ENCODE measurements at places on chromosomes 1 and 21.

DNA sequence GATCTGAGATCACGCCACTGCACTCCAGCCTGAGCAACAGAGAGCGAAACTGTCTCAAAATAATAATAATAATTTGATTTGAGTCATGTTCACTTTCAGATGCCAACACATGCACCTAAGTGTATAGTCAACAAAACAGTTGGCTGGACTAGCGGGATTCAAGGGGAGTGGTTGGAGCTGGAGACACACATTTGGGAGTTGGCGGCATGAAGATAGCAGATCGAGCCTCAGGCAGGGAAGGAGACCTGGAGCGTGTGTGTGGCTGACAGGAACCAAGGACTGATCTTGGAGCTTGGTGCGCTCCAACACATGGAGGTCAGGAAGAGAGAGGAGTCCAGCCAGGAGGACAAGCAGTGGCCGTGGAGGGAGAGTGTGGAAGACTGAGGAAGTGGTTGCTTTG, 14.6 kb upstream of the PGD start:
- DNase-seq: no peak

DNA sequence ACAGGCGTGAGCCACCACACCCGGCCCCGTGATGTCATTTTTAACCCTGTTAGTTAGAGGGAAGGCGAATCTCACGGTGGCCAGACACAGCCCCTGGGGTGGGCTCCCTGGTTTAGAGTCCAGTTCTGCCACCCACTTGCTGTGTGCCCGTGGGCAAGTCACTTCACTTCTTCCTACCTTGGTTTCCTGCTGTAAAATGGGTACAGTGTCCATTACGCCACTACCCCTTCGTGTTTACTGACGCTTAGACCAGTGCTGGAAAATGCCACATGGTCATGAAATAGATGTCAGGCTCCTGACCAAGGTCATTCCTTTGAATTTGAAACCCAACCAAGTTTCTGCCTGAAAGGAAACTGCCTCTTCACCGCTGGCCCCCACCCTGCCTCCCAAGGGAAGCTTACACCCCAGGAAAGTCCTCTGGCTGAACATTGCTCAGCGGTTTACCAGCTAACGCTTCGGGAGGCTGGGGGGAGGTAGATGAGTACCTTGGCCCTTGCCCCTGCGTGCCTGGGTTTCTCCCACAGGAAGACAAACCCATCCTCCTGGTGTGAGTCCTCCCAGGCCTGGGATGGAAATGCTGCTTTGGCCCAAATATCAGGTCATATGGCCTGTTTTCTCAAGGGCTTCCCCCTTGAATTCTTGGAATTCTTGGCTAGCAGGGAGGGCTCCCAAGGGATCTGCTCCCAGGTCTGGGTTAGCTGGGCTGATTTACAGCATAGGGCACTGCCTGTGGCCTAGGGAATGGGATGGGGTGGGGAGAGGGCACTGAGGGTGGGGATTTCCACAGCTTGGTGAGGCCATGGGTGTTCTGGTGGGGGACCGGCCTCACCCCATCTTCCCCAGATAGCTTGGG, 7.6 kb upstream of the AADACL4 start:
- no peak for DNase-seq

- no peak for DNase-seq
Observed at GRCh38 chr1:95304803-95305202, 70.8 kb downstream of the RWDD3 start.

DNA sequence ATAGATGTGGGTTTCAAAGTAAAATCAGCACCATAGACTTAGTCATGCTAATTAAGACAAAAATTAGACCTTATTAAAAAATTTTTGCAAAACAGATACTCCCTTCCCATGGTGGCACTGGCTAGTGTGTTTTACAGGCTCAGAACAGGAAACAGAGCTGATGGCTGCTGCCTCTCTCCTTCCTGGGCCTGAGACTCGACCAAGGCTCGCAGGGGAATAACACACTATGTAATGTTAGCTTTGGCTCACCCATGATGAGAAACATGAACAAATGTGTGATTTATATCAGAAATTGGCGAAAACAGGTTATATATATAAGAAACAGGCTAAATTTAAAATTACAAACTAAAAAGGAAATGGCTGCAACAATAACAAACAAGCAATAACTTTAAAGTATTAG, 50.7 kb downstream of the ERG start:
- no peak for DNase-seq

GRCh38 chr1:111832521-111833155, 76.9 kb downstream of the DDX20 start:
- DNase-seq: no peak

DNA sequence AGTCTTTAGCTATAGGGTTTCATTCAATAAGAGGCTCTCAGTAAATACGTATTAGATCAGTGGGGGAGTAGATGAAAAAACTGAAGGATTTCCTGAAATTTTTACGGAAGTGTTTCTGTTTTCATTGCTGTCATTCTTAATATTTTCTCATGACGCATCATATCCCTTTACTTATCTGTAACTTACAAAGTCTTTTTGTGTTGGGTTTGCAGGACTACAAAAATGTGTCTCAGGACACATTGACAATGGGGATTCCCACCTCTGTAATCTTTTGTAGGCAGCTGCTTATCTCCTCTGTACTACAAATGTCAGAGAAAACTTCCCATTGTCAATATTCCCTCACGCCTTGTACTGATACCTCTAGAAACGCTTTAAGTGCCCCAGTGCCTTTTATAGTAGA, 35.5 kb downstream of the CRP start:
- no peak for DNase-seq

GRCh38 chr1:61588736-61589672, 135.9 kb downstream of the TM2D1 start:
- DNase-seq: peak; percentile 22

DNA sequence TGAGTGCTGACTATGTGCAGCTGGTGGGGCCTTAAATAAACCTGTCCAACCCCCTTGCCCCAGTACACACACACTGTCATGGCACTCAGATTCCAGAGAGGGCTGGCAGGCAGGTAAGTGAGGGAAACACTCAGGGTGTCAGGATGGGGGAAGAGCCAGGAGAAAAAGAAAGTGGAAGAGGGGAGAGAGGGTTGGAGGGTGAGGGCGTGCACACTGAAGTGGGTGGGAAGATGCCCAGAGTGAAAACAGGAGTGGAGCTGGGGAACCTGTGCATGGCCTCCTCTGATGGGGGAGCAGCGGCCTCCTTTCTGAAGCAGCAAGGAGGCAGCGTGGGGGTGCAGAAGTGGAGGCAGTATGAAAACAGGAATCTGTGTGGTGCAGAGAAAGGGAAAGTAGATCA, 160.6 kb upstream of the JUN start:
- DNase-seq: no peak

GRCh38 chr21:14753466-14754258, 207.5 kb upstream of the SAMSN1 start:
- DNase-seq: no peak

DNA sequence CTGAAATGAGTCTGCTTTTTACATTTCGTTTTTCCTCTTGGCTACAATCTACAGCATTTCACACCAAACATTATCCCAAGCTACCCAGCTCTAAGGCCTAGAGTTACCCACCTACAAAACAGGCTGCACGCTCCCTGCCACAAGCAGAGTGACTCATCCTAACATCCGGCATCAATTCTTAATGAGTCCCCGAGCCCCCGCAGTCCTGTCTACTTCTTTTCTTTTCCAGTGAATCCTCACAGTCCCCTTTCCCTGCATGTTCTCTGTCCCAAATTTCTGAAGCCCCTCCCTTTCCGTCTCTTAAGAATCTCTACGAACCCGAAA, 650 bp downstream of the PCNX2 start:
- peak; percentile 12 for DNase-seq

DNA sequence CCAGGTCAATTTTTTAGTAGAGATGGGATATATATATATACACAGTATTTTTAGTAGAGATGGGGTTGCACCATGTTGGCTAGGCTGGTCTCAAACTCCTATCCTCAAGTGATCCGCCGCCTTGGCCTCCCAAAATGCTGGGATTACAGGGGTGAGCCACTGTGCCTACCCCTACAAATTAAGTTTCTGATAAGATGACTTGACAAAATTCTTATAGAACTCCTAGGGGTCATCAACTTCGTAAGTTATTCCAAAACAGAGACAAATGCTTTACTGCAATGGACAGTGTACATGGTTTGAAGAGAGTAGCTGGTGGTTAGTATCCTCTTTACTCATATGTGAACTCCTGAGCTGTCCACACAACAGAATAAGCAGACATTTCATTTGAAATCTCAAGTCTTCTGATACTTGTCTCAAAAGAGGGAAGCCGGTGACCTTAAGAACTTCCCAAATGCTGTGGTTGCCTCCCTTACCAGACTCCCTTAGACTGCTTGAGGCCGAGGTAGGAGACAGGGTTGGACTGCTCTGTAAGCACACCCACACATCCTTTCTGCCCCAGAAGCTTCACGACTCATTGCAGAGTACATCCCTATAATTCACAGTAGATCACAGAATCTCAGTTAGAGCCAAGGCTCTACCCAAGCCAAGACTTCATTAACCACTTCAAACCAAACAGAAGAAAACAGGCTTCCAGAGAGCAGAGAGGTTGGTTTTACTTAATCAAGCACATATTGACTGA, 244.1 kb upstream of the IRF2BP2 start:
- DNase-seq: no peak

DNA sequence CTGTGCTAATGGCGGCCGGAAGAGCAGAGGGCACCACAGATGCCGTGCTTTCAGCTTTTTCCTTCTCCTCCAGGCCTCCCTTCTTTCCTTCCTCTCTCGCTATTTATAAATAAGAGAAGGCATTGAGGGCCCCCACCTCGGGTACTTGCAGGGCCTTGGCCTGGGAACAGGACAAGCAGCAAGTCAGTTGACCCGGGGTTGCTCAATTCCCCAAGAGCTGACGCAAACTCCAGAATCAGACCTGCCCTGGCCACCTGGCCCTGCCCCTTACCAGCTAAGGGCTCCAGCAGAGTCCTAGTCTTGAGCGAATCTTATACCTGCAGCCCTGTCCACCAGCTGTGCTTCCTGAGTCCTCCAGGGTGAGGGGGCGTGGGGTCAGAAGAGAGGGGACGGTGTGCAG, 13.5 kb downstream of the TNFRSF1B start:
- no peak for DNase-seq

GRCh38 chr1:247079141-247079874, 697 bp upstream of the ZNF670 start:
- no peak for DNase-seq

DNA sequence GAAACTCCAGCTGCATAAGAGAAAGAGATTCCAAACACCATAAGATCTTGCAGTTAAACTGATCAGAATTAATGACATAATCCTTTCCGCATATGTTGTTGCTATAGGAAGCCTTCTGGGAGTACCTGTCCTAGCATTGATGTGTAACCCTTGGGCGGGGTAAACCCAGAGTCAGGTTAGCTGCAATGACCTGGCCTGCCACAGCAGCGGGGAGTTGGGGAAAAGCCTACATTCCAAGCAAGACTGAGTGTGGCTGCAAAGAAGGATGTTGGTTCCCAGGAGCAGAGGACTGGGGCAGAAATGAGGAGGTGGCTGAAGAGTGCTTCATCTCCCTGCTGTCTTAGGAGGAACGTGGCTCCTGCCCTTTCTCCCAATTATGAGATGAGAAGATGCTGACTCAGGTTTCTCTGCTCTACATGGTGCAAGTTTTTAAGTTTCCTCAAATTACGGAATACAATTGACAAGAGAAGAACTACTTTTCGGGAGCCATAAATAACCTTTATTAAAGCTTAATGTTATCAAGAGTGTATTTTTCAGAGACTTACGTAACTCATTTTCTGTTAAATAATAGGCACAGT, 142.1 kb downstream of the RYR2 start:
- DNase-seq: no peak

GRCh38 chr1:214074477-214074876, 86.7 kb downstream of the PROX1 start:
- DNase-seq: no peak

DNA sequence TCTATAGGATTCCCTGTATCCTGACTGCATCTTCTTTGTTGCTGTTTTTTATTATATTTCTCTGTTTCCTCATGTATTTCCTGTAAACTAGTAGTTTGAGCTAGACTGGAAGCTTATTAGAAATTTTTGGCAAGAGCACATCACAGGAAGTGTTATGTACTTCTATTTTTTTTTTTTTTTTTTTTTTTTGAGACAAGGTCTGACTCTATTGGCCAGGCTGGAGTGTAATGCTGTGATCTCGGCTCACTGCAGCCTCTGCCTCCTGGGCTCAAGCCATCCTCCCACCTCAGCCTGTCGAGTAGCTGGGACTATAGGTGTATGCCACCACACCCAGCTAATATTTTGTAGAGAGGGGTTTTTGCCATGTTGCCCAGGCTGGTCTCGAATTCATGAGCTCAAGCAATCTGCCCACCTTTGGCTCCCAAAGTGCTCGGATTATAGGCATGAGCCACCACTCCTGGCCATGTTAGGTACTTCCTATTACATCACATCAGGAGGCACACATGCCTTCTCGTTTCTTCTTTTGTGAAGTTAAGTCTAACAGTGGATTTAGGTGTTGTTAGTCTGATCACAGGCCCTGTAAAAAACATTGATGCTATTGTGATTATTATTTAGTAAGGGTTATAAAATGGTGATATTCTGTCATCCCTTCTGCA, 12.5 kb downstream of the C1orf21 start:
- DNase-seq: no peak

DNA sequence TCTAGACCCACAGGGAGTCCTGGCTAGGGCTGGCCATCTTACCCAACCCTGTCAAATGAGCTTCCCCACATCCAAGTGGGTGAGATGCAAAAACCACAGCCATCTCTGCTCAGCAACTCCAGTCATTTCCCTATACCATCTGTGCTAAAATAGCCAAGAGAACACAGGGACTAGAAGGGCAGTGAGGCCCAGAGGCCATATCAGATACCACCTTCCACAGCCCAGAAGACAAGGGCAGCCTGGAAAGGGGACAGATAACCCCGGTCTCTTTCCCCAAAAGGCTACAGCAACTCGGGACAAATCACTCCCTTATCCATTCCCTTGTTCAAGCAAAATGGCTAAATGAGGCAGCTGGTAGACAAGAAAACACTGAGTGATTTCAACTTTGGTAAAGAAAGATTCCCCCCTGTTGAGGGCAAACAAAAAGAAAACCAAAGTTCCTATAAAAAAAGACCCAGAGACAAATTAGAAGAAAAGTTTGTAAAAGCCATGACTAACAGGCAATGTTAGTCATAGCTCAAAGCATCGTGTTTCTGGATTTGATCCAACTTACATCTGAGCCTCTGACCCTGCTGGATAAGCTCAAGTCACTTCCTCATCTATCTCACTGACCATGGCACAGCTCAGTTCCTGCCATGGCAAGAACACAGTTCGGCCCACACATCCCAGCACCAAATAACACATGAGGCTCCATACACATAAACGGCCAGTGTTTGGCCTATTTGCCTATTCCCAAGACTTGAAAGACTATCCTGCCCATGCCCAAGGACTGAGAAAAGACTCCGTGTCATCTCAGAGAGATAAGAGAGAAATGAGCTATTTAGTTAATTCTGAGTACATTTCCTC, 3.1 kb downstream of the LAMB3 start:
- peak; percentile 78 for DNase-seq

DNA sequence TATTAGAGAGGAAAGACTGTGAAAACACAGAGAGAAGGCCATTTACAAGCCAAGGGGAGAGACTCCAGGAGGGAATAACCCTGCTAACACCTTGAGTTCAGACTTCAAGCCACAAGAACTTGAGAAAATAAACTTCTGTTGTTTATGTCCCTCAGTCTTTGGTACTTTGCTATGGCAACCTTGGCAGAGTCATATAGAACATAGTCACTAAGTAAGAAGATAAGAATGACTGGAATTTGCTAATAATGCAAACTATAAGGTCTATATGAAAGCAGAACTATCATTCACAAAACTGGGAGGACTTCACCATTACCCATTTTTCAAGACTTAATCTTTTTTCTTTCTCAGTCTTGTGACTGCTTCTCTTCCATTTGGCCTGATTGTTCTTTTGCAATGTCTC, 767.3 kb upstream of the ADAMTS5 start:
- DNase-seq: peak; percentile 90

Measured in retinal pigment epithelial cell (primary cell).